Kidney (tissue), 22 donors: ENCODE measurements at places on chromosomes 7 and 10. TPM values are rescaled to one million over a fixed set of nuclear protein-coding genes. Genes with fewer than 3 reads are reported as not detected.

DNA sequence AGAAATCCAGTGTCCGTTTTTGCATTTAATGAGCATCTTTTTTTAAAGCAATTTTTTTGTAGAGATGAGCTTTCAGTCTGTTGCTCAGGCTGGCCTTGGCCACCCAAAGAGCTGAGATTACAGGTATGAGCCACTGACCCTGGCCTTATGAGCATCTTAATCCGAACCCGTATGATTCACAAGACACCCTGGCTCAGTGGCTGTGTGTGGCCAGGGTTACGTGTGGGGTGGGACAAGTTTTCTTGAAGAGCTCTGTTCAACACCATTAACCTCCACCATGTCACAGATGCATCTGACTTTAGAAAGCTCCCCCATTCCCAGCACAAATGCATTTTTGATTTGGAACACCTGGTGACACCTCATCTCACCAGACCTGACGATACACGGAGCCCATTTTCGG is 166.5 kb upstream of the PITRM1 start:
- no peak for DNase-seq

Gene CTAGE8
- 4.3 TPM for total RNA-seq

Gene SPACDR
- 0.54 TPM for total RNA-seq

DNA sequence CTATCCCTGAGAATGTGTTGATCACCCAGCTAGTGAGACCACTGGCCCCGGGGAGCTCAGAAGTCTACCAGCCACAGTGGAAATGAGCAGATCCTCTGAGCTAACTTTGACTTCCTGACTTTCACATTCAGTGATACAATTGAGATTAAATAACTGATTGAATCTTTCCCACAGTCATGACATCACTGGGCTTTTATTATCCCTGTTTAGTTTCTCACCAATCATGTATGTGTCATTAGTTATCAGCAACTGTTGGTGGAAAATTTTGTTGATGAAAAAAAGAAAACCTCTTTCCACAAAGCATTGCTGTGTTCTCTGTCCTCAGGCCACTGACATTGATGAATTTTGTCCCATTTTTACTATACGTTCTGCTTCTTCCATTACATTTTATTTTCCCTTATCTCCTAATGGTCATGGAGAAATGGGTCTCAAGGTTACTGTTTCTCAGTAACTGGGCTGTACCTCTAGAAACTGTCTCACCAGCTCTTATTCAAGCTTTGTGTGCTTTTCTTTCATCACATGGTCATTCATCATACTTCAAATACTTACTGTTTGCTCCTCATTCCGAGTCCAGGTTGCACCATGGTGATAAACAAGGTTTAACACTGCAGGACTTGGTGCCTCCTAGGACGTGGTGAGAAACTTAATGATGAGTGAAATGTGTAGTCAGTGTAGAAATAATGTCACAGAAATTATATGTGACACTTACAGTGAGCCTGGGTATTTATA is 304.7 kb downstream of the CDK14 start:
- no peak for DNase-seq

GRCh38 chr10:132192991-132193665 is 6.4 kb downstream of the DPYSL4 start:
- no peak for DNase-seq

- DNase-seq: no peak
Measured at GRCh38 chr10:76543655-76544054, 1094.0 kb downstream of the KCNMA1 start.

Gene GIMAP7
- total RNA-seq: 43.6 TPM

- DNase-seq: no peak
Measured at GRCh38 chr7:106273009-106273668, 11.6 kb downstream of the NAMPT start.

Gene LMTK2
- total RNA-seq: 24.8 TPM

DNA sequence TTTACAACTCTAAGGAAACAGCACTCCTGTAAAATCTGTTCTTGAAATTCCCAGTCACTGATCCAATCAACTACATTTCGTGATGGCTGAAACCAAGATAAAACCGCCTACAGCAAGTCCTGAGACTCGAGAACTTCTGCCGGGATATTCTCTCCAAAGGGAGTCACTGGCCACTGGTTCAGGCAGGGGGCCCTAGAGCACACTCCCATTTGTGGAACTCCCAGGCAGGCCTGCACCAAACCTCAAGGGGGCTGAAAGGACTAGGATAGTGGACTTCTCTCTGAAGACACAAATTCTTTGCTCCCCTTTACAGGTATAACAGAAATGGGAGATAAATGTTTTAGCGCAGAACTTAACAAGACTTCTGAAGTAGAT is 16.3 kb downstream of the CYTH3 start:
- no peak for DNase-seq
